ENCODE measurements at places on chromosomes 16 and 17.
A peak's percentile ranks its signal among the peaks of the same experiment; 100 is the strongest.

DNA sequence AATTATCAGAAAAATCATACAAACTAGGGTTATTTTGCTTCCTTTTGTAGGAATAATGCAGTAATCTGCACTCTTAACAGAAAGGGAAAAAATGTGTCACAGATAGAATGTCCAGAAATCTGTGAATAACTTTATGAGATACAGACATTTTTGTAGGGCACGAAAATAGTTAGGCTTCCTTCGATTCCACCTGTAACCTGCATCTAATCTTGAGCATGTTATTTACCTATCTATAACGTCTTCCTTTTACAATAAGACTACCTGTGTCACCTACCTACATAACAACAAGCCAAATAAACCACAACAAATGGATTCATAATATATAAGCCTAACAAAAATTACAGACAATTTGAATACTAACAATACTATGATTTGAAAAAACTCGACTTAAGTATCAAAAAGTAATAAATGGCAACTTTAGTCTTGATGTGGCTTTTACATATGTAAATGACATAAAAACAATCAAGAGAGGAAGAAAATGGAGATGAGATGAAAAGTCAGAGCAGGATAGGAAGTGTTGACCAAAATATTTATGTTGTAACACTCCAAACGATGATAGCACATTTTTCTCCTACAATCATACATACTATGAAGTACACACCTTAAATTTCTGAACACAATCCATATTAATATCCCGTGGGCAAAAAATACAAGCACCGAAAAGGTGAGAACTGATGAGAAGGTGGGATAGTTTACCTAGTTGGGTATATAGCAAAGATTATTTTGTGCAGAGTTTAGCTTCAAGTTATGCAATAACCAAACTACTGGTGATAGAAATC lies 2.5 kb downstream of the STAT5B start:
- DNase-seq, result no peak

DNA sequence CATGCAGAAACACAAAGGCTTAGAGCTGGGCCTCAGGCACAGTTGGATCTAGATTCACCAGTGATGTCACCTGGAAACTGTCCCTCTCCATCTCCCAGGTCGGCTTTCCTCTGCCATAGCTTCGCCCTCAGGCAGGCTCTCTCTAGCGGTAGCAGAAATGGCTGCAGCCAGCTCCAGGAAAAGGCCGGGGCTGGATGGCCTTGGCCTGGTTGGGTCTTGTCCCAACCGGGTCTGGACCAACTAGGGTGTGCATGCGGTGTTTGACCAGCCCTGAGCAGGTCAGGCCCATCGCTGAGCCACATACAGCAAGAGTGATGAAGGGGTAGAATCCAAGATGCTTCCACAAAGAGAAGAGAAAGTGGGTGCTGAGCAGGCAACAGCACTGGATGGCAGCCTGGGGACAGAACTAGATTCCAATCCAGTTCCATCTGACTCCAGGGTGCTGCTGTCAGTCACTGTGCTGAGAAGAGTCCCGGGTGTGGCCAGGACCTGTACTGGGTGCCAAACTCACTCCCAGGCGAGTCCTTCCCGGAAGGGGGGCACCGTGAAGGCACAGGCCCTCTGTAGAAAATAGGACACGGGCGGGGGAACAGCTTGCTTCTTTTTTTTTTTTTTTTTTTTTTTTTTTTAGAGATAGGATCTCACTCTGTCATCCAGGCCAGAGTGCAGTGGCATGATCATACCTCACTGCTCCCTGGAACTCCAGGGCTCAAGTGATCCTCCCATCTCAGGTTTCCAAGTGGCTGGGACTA lies 51.8 kb downstream of the SOCS3 start:
- no peak for DNase-seq

DNA sequence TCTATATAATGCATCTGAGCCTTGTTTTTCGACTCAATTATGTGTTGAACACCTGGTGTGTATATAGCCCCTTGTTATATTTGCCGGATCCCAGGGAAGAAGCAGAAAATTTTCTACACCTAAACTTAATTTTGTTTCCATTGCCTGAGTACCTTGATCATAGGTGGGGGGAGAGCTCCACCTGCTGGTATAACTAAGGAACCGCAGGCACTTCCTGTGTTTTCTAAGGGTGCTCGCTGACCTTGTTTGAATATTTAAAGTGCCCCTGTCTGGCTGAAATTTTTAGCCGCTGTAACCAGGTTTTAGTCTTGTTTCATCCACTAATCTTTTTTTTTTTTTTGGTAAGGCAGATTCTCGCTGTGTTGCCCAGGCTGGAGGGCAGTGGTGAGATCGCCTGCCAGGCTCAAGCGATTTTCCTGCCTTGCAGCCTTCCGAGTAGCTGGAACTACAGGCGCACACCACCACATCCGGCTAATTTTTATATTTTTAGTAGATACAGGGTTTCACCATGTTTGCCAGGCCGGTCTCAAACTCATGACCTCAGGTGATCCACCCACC lies 6.5 kb upstream of the NUBP1 start:
- peak; percentile 42 for DNase-seq

DNA sequence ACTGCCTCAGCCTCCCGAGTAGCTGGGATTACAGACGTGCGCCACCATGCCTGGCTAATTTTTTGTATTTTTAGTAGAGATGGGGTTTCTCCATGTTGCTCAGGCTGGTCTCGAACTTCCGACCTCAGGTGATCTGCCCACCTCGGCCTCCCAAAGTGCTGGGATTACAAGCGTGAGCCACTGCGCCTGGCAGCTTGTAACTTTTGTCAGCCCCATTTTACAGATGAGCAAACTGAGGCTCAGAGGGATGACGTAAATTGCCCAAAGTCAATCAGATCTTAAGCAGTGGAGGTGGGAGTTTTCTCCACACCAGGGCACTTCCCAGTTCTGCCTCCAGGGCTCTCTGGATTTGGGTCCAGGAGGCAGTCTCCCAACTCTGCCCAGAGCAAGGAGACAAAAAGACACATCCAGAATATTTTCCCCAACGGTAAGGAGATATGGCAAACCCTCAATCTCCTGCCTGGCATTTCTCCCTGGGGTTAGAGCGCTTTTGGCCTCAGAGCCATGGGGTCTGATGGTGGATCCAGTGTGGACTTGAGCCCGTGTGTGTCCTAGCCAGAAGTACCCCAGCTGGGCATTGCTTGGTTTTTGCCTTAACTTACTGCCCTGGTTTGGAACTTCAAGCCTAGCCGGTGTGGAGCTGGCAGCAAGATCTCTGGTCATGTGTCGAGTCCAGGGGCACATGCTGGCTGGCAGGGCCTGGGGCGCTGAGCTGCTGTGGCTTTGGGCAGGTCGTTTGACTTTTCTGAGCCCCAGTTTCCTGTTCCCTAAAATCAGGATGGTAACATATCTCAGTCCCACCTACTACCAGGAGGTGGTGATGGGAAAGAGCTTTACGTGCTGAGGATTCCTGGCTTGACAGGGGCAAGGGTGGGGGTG lies 3.4 kb downstream of the ADAM11 start:
- no peak for DNase-seq

All from T-helper 22 cell (primary cell).